Effector memory CD8-positive, alpha-beta T cell (primary cell): ENCODE measurements at places on chromosomes 2 and 18.

GRCh38 chr2:3386448-3386958 lies 7.0 kb downstream of the TRAPPC12 start:
- no peak for DNase-seq

GRCh38 chr2:39659765-39660611 lies 5.7 kb upstream of the TMEM178A start:
- no peak for DNase-seq

- no peak for DNase-seq
Observed at GRCh38 chr2:136389809-136390208, 271.9 kb upstream of the CXCR4 start.

GRCh38 chr18:801137-801536 lies 10.9 kb downstream of the YES1 start:
- no peak for DNase-seq
